ENCODE measurements at places on chromosomes 1 and 21.

DNA sequence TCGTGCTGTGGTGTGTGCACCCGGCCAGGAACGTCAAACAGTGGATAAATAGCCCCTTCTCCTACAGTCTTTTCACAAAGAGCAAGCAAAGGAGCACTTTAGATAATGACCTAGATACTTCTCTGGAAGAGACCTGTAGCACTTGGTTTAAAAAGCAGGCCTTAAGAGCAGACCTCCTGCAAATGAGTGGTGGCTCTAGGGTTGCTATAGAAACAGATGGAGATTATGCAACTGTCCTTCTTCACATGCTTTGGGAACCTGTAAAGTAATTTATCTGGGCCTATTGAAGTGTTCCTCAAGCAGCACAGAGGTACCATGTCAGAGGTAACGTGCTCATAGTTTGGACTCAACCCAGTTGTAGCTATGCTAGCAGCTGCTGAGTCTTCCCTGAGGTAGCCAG lies 208.2 kb upstream of the KIAA0040 start:
- DNase-seq: no peak

DNA sequence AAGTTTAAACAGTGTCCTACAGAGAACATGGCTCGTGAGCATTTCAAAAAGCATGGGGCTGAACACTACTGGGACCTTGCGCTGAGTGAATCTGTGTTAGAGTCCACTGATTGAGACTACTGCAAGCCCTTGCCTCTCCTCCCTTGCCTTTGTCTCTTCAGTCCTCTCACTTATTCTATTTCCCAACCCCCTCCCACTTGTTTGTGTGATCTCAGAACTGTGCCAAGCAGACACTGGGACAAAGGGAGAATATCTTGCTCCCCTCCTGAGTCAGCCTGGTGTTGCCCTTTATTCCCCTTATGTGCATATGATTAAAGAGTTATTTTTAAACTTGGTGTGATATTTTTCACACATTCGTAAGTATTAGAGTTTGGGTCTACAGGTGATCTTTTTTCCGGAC lies 11.1 kb upstream of the RPRD2 start:
- DNase-seq: no peak

GRCh38 chr1:83857103-83857502 lies 141.8 kb downstream of the TTLL7 start:
- DNase-seq: no peak

DNA sequence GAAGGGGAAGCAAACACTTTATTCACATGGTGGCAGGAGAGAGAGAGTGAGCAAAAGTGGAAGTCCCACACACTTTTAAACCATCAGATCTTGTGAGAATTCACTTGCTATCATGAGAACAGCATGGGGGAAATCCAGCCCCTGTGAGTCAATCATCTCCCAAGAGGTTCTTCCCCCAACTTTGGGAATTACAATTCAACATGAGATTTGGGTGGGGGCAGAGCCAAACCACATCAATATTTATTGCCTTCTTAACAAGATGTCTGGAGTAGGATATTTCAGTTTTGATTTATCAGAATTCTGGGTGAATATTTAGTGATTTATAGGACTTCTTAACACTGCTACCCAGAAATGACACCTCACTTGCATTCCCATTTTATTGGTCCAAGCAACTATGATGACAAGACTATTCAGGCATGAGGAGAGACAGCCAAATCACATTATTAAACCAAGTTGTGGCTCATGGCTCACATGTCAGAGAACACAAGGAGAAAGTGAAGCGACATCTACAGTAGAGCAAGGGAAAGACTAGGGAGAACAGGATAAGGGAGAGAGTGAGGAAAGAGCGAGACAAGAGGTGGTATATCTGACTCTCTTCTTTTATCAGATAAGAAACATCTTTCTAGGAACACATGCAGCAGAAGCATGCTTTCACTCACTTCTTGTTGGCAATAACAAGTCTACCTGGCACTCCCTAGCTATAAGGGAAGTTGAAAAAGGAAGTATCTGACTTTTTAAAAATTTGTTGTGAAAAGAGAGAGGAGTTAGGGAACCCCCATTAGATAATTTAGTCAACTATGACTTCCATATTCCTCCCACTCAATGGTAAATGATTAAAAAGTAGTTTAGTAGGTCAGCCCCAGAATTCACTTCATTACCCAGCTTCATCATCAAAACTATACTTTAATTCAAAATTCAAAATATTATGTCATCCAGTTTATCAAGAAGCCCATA lies 36.6 kb upstream of the PTPRC start:
- DNase-seq: no peak

DNA sequence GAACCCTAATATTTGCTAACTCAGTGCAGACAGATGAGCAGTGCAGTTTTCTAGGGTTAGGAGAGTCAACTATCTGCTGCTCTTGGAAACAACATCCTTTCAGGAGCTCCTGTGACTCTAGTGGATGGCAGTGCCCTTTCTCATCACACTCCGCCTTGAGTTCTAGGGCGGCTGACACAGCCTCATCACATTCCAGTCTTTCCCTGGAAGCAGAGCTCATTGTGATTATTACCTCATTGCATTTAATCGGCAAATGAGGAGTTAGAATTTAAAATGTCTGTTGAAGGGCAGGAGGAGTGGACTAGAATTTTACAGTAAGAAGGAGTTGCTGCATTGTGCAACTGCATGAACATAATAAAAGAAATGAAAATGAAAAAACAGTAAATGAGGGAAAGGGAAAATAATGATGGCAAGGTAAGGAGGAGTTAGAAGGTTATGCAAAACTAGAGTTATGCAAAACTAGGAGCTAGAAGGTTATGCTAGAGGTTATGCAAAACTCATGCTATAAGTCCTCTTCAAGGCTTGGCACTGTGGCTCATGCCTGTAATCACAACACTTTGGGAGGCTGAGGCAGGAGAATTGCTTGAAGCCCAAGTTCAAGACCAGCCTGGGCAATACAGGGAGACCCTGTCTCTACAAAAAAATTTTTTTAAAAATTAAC lies 6.9 kb upstream of the PTGFRN start:
- DNase-seq: no peak

- no peak for DNase-seq
These were observed 127.9 kb downstream of the PIK3R3 start for GRCh38 chr1:46004492-46004891.

DNA sequence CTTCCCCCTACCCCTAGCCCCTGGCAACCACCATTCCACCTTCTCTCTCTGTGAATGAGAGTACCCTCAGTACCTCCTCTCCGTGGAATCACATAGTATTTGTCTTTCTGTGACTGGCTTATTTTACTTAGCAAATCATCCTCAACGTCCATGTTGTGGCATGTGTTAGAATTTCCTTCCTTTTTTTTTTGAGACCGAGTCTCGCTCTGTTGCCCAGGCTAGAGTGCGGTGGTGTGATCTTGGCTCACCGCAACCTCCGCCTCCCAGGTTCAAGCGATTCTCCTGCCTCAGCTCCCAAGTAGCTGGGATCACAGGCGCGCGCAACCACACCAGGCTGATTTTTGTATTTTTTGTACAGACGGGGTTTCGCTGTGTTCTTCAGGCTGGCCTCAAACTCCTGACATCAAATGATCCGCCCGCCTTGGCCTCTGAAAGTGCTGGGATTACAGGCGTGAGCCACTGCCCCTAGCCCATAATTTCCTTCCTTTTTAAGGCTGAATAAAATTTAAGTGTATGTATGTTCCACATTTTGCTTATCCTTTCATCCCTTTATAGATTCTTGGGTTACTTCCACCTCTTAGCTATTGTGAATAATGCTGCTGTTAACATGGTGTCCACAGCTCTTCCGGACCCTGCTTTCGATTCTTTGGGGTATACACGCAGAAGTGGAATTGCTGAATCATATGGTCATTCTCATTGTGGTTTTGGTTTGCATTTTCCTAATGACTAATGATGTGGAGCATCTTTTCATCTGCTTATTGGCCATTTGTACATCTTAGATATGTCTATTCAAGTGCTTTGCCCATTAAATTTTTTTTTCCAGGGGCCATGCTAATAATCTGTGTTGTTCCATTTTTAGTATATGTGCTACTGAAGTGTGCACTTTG lies 32.3 kb downstream of the ERRFI1 start:
- DNase-seq: no peak

DNA sequence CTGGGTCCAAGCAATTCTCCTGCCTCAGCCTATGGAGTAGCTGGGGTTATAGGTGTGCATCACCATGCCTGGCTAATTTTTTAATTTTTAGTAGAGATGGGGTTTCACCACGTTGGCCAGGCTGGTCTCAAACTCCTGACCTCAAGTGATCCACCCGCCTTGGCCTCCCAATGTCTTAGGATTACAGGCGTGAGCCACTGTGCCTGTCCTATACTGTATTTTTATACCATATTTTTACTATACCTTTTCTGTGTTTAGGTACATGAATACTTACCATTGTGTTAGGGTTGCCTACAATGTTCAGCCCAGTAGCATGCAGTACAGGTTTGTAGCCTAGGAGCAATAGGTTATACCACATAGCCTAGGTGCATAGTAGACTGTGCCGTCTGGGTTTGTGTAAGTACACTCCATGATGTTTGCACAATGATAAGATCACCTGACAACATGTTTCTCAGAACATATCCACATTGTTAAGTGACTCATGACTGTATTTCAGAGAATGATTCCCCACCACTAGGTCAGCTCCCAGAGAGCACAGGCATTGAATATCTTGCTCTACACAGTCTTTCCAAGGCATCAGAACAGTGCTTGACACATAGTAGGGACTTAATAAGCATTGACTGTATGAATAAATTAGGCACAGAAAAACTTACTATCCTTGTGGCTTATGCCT lies 6.0 kb upstream of the CITED4 start:
- no peak for DNase-seq

DNA sequence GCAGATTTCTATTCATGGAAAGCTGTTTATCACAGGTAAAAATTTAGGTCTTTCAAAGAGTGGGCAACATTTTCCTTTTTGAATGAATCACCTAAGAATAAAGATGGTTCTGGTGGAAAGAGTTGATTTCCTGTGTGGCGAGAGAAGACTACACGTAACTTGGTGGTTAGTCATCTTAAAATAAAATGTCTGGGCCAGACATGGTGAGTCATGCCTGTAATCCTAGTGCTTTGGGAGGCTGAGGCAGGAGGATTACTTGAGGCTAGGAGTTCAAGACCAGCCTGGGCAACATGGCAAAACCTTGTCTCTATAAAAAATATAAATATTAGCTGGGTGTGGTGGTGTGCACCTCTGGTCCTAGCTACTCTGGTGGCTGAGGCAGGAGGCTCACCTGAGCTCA lies 65.7 kb downstream of the DISP1 start:
- DNase-seq: no peak

Measured in NCI-H1436 treated with DMSO at 0.1 percent for 48 hours (cell line).